GM03348 (cell line): ENCODE measurements at places on chromosomes 16 and 17.

DNA sequence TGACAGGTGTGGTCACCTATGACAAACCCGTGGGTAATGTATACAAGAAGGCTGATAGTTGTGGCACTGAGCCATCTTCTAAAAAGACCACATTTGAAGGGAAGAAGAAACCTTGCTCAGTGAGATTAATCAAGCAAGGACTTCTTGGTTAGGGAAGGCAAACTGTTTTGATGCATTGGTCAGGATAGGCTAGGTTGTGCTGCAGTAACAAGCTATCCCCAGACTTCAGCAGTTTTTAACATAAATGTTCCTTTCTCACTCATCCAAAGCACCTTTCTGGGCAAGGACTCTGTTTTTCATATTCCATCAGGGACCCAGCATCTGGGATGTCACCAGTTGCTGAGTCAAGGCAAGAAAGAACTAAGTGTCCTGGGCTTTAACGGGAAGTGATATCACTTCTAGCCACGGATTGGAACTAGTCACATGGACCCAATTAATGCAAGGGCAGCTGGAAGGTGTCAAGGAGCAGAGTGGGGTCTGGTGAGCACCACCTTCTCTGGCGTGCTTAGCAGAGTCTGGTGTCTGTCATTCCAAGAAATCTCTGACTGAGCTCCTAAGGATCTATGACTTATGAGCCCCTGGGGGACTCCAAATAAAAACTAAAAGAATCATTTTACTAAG lies 52.0 kb upstream of the CCL2 start:
- no peak for DNase-seq

DNA sequence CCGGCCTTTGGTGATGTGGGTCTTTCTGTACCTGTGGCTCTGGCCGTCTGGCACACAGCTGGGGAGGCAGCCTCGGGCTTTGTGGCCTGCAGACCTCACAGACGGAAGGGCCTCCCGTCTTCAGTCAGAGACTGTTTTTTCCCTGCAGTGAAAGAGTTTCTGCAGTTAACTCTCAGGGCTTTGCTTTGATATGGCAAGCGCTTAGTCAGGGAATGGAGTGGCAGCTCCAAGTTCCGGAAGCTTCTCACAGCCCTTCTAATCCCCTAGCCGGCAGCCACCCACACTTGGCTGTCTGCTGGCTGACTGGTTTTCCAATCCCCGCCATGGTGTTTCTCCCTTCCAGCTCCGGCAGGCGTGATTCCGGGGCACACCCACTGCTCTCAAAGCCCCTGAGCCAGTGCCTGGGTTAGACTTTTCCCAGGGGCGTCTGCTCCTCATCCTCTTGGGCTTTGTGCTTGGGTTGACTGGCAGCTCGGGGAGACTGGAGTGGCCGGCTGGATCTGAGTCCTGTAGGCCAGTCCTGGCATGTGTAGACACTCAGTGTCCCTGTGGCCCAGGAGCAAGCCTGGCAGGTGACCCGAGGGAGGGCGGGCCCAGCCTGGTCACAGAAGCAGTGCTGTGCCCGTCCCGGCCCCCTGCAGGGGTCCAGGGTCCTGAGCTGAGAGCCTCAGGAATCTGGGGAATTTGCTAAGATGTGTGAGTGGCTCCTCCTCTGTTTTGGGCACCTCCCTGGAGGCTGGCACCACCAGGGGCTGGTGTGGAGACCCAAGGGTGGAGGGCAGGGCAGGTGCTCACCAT lies 29.9 kb downstream of the BAIAP2 start:
- DNase-seq = peak; percentile 88

DNA sequence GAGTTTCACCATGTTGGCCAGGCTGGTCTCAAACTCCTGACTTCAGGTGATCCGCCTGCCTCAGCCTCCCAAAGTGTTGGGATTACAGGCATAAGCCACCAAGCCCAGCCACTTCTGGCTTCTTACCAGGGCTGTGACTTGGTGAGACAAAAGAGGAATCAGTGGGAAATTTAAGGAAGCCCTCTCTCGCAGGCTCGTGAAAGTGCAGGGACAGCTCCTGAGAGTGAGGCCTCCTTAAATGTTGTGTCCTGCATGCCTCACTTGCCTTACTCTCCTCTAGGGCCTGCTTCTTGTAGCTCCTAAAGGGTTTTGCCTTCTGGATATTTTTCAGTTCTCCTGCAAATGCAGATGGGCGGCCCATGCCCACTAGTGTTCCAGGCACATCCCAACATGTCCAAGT lies 5.2 kb downstream of the AHSP start:
- DNase-seq = no peak

DNA sequence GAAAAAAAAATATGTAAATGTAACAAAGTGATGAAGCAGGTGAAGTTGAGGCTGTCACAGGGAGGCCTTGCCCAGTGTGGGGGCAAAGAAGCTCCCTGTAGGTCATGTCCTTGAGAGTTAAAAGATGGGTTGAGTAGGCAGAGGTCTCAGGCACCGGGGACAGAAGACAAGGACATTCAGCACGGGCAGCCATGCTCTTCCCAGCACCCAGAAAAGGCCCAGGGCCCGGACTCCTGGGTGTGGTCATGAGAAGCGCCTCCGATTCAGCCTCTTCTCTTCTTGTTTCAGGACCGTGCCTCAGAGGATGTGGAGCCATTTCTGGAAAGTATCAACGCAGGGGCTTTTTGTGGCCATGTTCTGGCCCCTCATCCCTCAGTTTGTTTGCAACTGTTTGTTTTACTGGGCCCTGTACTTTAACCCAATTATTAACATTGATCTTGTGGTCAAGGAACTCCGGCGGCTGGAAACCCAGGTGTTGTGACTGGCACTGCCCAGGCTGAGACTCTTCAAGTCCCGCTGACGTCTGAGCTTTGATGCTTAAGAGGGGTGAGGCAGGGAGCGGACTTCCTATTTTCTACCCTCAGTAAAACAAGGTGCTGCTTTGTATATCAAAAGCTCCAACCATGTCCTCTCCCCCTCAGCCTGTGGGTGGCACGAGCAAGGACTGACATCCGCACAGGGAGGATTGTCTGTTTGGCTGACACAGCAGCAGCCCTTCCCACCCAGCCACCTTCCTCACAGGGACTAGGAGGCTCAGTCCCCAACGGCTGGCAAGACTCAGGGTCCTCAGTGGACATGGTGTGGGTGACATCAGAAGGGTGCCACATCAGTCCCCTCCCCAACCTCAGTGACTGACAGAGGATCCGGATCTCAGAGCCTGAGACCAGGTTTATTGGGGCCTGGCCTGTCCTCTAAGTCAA lies 26.5 kb downstream of the PLA2G10 start:
- no peak for DNase-seq

- no peak for DNase-seq
Measured at GRCh38 chr16:65950211-65950610, 416.3 kb upstream of the CDH5 start.
